ENCODE measurements at places on chromosomes 7 and 10. TPM values are rescaled to one million over a fixed set of nuclear protein-coding genes. Genes with fewer than 3 reads are reported as not detected.
A peak's percentile ranks its signal among the peaks of the same experiment; 100 is the strongest.

Gene OGDHL
- total RNA-seq = 21.9 TPM

Gene HHEX
- total RNA-seq = 2.9 TPM

- ATAC-seq = no peak
These were observed 161.1 kb upstream of the CHST15 start for GRCh38 chr10:124254490-124254889.

- ATAC-seq = no peak
These were observed 90.1 kb downstream of the FAS start for GRCh38 chr10:89080660-89081059.

DNA sequence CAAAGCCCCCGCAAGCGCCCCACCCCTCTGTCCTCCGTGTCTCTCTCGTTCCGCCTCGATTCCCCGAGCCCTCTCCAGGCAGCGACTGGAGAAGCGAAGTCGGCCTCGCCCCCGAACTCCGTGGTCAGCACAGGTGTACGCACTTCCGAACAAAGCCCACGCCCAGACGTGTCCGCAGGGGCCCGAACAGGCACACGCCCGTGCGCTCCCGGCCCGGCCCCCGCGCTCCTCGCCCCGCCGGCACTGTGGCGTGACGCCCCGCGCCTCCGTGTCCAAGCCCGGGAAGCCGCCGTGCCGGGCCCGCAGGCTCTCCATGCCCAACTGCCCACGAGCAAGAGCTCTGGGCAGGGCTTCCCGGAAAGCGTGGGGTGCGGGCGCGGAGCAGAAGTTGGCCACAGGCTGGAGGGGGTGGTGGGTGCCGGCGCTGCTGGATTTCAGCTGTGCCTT lies 662 bp downstream of the NRCAM start:
- peak; percentile 20 for ATAC-seq

DNA sequence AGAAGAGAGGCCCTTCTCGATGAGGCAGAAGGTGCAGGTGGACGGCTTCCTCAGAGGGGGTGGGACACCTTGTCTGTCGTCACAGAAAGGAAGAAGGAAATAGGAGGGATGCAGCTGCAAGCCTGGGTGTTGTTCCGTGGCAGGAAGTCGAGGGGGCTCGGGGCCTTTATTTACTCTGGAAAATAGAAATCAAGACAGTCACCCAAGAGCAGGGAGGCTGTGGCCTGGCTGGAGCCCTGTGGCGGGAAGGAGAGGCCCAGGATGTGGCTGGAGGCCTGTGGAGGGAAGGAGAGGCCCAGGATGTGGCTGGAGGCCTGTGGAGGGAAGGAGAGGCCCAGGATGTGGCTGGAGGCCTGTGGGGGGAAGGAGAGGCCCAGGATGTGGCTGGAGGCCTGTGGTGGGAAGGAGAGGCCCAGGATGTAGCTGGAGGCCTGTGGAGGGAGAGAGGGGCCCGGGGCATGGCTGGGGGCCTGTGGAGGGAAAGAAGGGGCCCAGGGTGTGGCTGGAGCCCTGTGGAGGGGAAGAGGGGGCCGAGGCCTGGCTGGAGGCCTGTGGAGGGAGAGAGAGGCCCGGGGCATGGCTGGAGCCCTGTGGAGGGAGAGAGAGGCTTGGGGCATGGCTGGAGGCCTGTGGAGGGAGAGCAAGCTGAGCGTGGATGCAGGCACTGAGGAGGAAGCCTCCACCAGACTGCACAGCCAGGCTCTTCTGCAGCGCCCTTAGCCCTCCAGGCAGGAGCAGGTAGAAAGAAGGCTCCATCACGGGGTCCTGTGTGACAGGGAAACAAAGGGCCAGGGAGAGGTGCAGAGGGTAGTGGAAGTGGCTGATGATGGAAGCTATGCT lies 97.3 kb upstream of the SFMBT2 start:
- ATAC-seq = no peak

GRCh38 chr7:2013381-2014311 lies 219.1 kb downstream of the MAD1L1 start:
- no peak for ATAC-seq

Data from motor neuron (in vitro differentiated cells).